ENCODE measurements at places on chromosomes 4 and X.

DNA sequence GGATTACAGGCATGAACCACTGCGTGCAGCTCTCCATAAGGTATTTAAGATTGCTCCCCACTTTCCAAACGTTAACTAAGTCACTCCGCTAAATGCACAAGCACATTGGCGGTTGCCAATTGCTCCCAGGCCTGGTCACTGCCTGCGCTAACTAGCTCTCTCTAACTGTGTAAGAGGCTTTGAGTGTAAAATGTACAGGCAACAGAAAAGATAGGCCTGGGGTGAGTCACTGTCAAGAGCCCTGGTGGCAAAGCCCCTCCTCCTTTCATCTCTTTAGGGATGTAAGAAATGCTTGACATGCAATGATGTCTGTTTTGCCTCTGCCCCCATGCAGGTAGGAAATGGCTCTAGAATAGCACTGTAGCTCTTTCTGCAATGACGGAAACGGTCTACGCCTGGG lies 329.7 kb upstream of the GATB start:
- no peak for DNase-seq

DNA sequence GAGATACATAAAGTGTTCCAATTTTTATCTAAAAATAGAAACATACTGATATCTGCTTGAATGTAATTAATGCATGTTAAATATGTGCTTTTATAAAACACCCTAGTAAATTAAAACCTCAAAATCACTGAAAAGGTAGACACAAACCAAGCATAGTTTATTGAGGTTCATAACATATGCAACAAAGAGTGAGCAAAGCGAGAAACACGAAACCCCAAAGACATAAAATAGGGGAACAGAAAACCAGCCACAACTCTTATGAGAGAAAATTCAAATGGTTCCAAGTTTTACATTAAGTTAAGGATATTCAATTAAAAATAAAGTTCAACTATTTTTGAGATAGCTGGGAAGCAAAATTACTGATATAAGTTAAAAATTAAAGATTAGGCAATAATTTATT lies 336.4 kb upstream of the AGA start:
- DNase-seq, result no peak

GRCh38 chrX:39473812-39474211 lies 623.9 kb downstream of the BCOR start:
- no peak for DNase-seq

DNA sequence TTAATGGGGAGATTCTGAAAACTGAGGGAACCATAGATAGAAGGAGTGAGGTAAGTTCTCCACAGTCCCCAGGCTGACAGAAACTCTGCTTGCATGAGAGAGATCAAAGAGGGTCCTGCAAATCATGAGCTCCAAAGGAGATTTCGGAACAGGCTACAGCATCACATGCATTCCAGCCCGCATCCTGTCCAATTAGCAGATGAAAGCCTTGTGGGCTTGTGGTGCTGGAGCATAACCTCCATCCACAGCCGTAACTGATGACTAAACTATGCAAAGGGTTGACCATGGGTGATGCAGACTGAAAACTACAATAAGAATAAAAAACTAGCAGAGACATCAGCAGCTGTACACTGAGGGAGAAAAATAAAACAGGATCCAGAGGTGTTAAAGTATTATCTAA lies 654.5 kb downstream of the TLL1 start:
- no peak for DNase-seq

- DNase-seq, result no peak
These were observed 235.2 kb downstream of the HEPH start for GRCh38 chrX:66399273-66399672.

DNA sequence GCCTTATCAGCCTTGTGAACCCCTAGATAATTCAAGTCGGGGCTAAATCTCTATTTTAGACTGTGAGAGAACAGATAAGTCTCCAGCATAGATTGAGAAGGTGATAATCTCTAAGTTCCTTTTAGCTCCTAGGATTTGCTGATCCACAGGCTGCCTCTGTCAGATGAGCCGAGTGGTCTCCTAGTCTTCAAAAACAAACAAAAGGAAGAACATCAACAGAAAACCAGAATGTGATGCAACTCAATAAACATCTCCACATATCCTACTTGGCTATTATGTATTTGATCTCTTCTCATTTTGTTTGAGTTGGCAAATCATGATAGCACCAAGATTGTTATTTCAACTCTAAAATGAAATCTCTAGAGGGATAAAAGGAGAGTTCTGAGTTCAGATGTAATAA lies 88.4 kb upstream of the SLC7A11 start:
- DNase-seq, result no peak

DNA sequence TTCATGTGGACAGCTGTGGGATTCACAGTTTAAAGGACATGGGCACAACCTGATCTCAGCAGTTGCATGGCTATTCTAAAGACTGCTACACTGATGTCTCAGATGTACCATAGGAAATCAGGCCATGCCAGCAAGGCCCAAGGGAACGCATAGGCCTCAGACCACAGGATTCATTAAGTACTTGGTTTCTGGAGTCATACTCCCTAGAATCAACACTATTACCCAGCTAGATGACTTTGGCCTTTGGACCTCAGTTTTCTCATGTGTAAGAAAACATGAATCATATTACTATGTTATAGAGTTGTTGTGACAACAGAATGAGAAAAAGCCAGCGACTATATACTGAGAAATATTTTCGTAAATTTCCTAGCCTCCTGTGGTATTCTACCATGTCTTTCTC lies 67.9 kb downstream of the NHS start:
- DNase-seq, result no peak

GRCh38 chr4:8083086-8083825 lies 75.4 kb downstream of the ABLIM2 start:
- no peak for DNase-seq

GRCh38 chr4:87045234-87045558 lies 110.4 kb downstream of the AFF1 start:
- DNase-seq, result no peak

DNA sequence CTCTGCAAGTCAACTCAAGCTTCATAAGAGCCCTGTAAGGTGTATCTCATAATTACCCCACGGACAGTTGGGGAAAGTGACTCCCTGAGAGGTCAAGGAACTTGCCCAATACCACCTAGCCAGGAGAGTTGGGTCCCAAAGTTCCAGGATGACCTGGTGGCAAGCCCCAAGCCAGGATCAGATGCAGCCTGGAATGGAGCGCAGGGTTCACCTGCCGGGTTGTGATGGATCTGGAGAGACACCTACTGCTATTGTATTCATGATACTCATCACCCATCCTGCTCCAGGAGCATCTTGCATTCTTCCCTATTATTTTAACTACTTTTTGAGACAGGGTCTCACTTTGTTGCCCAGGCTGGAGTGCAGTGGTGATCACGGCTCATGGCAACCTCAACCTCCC lies 36.1 kb downstream of the ZBTB49 start:
- DNase-seq, result no peak

GRCh38 chr4:179871726-179872125 lies 2371.5 kb upstream of the TENM3 start:
- DNase-seq, result no peak

DNA sequence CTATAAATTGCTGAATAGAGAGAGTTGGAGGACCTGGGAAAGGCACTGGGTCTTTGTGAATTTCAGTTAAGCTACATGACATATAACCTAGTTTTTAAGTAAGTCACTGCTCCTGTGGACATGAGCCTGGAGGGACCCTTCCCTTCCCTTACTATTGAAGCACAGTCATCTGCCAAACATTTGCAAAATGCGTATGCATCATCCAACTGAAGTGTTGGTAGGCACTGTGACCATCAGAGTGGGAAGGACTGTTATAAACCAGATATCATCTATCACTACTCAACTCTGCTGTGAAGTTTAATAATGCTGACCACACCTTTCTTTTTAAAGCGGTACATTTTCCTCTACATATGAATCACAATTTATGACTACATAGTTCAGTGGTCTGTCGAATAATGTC lies 5.2 kb downstream of the GABRA3 start:
- DNase-seq, result no peak

- no peak for DNase-seq
These were observed 733 bp downstream of the FRYL start for GRCh38 chr4:48779095-48779997.

- DNase-seq, result no peak
These were observed 103.4 kb upstream of the TEX13A start for GRCh38 chrX:105323928-105324327.

- no peak for DNase-seq
These were observed 12.1 kb upstream of the CLCN5 start for GRCh38 chrX:49910344-49910743.

GRCh38 chr4:75742451-75742850 lies 18.1 kb downstream of the USO1 start:
- no peak for DNase-seq

GRCh38 chr4:32435308-32435707 lies 1715.1 kb downstream of the PCDH7 start:
- DNase-seq, result no peak

GRCh38 chrX:64976673-64977040 lies 407 bp upstream of the ZC4H2 start:
- no peak for DNase-seq

DNA sequence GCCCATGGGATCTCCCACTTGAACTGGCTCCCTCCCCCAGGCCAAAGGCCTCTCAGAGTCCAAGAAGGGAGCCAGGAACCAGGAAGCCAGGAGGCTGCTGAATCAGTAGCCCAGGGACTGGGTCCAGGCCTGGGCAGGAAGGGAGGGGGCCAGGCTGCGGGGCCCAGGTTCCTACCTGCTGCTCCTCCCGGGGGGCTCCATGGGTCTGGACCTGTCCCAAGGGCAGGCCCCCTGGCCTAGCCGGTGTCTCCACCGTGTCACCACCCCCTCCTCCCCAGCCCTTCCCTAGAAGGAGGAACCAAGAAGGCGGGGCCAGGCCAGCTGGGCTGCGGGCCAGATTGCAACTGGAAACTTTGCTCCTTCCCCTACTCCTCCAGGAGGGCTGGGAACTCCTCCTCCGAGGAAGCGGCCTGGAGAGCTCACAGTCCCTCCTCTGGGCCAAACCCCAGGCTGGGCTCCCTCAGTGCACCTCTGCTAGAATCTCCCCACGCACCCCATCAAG lies at the start of gene IQSEC2:
IQSEC2 (minus strand) TSS at position 264 of the 502 bp plus-strand sequence.
- no peak for DNase-seq

GRCh38 chr4:173758132-173758531 lies 228.1 kb upstream of the HAND2 start:
- DNase-seq, result no peak

GRCh38 chr4:54550395-54551171 lies 107.2 kb upstream of the KIT start:
- no peak for DNase-seq

GRCh38 chrX:103927030-103927429 lies 35.4 kb upstream of the TMSB15B start:
- no peak for DNase-seq

- no peak for DNase-seq
These were observed 1674.0 kb upstream of the PCDH7 start for GRCh38 chr4:29046186-29046585.

DNA sequence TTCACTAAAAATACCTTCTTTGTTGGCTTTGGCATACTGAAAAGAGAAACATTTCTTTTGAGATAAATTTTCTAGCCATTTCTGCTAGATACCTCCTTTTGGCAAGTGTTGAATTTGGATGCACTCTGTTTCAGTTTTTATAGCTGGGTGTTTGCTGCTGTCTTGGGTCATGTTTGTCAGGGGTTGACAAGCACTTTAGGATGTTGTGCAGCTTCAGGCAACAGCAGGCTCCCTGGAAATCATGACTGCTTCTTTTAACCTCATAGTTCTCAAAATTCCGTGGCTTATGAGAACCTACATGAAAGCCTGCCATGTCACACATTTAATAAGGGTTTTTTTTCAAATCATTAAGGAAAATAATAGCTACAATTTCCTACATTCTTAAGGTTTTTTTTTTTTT lies 36.7 kb downstream of the CCSER1 start:
- DNase-seq, result no peak

GRCh38 chr4:173365359-173365996 lies 5.3 kb upstream of the SAP30 start:
- no peak for DNase-seq

DNA sequence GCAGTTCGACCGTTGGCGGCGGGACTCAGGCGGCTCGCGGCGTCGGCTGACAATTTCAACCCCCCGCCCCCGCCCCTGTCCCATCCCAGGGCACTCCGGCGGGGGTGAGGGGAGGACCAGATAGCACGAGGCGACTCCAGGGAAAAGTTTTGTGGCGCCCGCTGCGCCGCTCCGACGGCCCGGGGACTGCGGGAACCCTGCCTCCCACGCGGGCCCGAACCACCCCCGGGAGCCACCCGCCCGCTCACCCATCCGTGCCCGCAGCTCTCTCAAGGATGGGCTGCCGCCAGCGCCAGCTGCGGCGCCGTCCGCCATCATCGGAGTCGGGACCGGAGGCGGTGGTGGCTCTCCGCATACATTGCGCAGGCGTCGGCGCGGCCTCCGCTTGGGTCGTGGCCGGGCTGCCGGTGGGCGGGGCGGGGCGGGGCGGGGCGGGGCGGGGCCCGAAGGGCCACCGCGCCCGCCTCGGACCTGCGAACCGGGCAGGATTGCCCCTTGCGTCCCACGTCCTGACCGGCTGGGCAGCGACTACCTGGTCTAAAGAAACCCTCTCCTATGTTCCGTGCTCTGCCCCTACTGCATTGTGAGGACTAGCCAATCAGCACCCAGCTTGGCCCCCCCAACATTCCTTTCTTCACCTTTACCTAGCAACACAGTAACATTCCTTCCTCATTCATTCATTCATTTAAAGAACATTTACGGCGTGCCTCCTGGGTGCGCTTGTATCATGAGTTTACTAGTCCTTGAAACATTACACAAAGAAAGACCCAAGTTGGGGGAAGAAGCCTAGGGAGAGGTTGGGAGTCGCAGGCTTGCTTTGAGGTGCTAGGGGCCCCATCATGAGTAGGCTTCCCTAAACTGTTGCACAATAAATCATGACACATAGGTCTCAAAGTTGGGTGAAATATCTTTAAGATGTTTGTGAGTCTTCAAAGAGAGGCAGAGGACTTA lies at the start of gene MAP7D3:
MAP7D3 (minus strand) TSS at position 360 of the 951 bp plus-strand sequence; CDS start at position 318, 42 bp downstream.
- DNase-seq, result no peak

DNA sequence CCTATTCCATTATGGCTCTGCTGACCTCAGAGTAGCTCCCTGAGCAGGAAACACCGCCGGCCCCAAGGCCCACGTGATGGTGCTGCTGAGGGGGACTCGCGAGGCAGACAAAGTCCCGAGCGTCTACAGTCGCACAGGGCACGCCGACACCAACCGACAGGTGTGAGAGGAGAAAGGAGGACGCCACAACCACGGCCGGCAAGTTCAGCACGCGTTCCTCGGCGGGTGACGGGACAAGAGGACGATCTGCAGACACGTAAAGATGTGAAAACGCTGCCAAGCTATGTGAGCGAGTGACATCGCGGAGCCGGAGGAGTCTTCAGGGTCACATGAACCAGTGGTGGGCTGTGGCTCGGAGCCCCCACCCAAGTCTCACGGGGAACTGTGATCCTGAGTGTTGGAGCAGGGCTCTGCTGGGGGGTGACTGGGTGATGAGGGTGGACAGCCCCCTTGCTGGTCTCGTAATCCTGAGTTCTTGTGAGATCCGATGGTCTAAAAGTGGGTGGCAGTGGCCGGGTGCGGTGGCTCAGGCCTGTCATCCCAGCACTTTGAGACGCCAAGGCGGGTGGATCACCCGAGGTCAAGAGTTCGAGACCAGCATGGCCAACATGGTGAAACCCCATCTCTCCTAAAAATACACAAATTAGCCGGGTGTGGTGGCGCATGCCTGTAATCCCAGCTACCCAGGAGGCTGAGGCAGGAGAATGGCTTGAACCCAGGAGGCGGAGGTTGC lies 34.0 kb downstream of the PPP2R3B start:
- DNase-seq, result no peak

Data from HFF-Myc (cell line).